NCI-H1436 treated with DMSO at 0.1 percent for 48 hours (cell line): ENCODE measurements at places on chromosomes 5 and 9.

GRCh38 chr5:138752951-138753793 lies at the start of gene CTNNA1:
Gene CTNNA1, plus strand, starts transcription at chr5:138753425. Its CDS starts 28,500 bp downstream, at chr5:138781925.
- DNase-seq, result no peak

DNA sequence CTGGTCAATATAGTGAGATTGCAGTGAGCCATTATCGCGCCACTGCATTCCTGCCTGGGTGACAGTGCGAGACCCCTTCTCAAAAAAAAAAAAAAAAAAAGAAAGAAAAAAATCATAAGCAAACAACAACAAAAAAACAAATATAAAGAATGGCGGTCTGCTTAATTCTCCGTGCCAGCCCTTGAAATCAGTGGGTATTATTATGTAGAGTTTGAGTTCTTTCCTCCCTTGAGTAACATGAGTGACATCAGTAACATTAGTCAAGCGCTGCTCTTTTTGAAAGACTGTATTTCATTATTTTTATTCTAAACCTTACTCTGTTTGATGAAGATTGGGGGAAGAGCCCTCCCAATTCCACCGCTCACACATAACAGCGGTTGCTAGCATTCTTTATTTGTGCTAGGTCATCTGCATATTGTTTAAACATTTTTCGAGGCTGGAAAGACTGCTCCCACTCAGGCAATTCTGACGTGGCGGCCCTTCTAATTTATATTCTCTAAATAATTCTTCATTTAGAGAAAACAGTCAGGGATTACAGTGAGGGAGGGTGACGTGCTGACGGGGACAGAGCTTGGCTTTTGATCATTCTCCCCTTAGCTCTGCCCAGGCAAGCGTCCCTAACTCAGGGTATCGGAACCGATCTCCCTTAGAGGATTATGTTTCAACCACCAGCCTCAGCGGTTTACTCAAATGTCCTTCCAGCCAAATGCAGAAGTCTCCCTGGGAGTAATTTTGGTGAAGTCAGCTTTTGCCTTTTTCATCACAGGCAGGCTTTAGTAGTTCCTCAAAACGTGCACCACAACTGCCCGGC lies 860 bp upstream of the MARCHF6 start:
- no peak for DNase-seq

DNA sequence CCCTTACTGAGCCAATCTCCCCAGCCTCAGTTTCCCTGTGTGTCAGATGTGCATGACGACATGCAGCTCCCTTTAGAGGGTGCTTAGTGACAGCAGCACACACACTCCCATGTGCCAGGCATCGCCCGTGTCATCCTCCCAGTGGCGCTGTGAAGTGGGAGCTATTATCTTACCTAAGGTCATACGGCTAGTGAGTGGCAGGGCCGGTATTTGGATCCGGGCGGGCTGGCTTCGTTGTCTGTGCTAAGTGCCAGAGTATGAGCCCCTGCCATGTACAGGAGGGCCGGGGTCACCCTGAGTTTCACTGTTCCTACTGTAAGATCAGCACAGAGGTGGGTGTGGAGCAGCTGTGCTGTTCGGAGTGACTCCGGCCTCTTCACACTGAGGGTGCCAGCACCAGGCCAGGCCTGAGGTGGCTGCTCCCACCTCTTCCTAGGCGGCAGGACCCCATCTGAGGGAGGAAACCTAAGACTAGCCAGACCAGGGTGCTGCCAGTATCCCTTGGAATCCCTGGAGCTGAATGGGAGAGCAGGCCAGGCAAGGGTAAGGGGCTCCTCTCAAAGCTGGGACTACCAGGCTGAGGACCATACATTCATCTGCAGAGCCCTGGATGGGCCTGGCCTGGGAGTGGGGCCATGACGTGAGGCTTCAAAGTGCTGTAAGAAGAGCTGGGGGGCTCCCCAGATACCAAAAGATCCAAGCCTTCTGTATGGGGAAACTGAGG lies 22.5 kb downstream of the AQP7 start:
- no peak for DNase-seq

DNA sequence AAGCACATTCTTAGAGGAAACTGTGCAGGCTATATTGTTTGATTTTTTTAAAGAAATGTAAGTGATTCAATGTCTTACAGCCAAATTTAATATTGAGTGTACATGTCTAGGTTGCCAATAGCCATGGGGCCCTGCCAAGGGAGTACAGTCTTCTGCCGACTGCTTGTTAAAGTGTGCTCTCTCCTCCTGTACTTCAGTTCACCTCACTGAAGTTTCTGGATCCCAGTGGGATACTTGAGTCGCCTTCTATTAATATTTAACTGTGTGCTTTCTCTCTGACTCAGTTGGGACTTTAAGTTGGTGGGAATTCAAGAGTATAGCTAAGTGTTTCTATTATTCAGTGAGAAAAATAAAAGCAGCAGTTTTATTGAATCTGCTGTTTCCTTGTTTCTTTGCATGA lies 44.5 kb upstream of the C5orf47 start:
- DNase-seq, result no peak

DNA sequence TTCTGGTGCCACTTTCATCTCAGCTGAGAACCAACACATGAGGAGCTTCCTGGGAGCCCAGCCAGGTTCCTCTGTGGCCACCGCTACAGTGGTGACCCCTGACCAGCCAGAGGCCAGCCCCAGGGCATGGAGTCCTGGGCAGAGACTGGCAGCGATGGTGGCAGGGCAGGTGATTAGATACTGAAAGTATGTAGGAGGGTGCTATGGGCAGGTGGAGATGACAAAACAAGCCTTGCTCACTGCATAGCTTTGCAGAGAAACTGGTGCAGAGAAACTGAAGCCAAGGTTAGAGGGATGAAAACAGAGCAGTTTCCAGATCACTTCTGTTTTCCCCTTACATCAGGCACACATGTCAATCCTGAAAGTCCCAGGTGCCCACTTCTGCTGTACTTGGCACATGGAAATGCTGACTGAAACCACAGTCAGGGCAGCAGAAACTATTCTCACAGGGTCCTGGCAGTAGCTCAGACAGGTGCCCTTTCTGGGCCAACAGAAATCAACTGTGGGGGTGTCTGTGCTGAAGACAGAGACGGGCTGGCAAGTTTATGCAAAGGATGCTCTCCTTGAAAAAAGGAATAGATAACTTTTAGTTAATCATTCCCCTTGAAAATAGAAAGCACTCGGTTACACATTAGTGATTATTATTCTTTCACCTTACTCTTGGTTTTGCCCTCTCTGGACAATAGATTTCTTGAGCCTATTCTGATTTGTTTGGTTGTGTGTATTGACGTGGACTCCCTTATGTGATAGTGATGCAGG lies 90.3 kb downstream of the ANKRD55 start:
- no peak for DNase-seq

- DNase-seq, result no peak
These were observed 3.4 kb downstream of the FCHSD1 start for GRCh38 chr5:141647851-141648250.

DNA sequence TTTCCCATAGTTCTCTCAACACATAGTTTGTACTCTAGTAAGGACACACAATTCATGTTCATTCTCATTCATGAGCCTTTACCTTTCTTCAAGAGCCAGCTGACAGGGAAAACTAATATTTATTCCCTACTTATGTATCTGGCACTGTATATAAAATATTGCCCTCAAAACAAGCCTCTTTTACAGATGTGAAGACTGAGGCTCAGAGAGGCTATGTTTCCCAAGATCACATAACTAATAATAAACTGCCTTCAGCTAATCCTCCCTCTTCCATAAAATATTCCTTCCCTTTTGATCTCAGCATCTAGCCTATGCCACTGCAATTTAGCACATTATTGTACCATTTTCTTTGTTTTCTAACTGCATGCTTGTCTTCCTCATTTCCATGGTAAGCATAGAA lies 18.2 kb downstream of the ALDOB start:
- DNase-seq, result no peak

DNA sequence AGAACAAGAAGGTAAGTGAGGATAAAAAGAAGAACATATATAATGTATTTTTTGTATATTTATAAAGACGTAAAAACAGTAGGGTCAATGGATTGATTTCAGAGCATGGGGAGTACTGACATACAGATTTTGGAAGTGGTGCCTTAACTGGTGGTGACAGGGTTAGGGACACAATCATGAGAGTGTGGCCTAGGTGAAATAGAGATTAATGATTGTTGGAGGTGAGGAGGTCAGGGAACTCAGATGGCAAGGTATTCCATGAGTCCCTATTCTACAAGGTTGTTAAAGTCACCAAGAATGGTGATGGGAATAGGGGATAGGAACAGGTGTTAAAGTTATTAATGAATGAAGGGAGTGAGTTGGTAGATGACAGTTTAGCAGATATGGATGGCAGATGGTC lies 210.8 kb downstream of the SEMA6A start:
- no peak for DNase-seq

DNA sequence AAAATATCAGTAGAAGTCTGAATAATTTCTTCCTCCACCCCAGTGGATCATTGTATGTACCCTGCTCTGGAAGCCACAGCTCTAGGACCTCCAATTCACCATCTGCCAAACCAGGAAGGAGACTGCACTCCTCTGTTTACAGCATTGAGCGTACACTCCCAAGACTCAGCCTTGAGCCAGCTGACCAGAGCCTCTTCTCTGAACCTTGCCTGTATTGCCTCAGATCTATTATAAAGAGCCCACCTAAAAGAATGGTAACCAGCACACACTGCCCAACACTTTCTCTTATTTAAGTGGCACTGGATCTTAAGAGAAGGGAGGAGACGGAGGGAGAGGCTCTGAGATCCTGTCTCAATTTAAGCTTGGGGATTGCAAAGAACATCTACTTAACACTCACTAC lies 217.8 kb upstream of the RASEF start:
- DNase-seq, result no peak

DNA sequence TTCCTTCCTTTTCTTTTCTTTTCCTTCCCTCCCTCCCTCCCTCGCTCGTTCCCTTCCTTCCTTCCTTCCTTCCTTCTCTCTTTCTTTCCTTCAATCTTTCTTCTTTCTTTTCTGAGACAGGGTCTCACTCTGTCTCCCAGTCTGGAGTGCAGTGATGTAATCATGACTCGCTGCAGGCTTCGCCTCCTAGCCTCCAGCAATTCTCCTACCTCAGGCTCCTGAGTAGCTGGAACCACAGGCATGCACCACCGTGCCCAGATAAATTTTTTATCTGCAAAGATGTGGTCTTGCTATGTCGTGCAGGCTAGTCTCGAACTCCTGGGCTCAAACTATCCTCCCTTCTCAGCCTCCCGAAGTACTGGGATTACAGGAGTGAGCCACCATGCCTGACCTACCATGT lies 81.4 kb downstream of the SPATA31C2 start:
- DNase-seq, result no peak

- DNase-seq, result no peak
These were observed 20.6 kb upstream of the CYLC2 start for GRCh38 chr9:102974530-102974929.

DNA sequence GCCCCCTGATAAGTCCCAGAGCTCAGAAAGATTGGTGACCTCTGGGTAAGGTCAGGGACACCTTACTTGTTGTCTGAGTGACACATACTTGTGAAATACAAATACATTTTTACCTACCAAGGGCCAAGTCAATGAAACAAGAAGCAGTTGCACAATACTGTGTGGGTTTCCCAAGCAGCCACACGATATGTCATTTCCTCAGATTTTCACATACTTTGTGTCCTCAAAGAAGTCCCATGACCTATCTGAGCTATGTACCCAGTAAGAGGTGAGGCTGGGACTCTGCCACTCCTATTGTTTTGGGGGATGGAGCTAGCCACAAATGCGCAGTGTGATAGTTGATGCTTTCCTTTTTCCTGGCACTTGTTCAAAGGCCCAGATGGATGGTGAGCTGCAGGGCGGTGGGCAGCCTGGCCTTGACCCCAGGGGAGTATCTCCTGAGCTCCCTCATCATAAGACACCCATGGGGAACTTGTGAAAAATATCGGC lies 4.8 kb upstream of the SLC25A51 start:
- DNase-seq, result no peak
